LoVo (cell line): ENCODE measurements at places on chromosomes 3 and 15.
A peak's percentile ranks its signal among the peaks of the same experiment; 100 is the strongest.

- peak; percentile 64 for DNase-seq
Observed at GRCh38 chr3:187740421-187741399, 4.6 kb downstream of the BCL6 start.

DNA sequence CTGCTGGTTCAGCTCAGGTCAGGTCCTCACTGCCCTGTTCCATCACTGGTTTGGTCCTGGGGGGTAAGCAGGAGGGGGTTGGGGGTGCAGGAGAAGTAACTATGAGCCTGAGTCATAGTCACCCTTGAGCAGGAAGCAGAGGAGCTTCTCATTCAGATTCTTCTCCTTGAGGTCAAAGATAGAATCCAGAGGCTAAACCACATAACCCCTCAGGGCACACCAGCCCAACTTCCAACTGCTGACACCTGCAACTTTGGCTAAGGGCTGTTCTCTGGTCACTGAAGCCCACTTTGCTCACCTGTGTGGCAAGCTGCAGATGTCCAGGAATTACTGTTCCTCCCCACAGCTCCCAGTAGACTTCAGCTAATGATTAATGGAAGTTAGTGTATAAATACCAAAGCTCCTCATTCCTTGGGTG, 48.8 kb upstream of the LRRFIP2 start:
- peak; percentile 34 for DNase-seq

- DNase-seq = no peak
Observed at GRCh38 chr15:75349851-75350588, 3.2 kb downstream of the NEIL1 start.

DNA sequence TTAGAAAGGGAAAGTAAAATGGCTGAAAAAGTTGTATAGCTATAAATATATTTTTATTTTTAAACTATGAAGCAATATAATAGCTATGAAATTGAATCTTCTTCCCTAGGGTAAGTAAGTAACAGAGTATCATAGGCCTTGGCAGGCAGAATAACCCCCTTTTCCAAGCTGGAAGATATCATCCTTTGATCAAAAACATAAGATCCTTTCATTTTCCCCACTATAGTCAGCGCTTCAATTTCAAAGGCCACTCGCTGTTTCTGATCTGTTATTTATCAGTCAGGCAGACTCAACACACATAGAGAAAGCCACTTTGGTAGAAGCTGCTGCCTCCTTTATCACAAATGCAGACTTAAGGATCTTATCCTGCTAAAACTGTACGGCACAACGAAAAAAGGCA, 74.0 kb upstream of the UBE2E2 start:
- DNase-seq = no peak

- DNase-seq = no peak
Observed at GRCh38 chr15:32659340-32660155, 18.0 kb downstream of the SCG5 start.

- no peak for DNase-seq
Observed at GRCh38 chr3:113405180-113405579, 36.1 kb downstream of the CFAP44 start.

DNA sequence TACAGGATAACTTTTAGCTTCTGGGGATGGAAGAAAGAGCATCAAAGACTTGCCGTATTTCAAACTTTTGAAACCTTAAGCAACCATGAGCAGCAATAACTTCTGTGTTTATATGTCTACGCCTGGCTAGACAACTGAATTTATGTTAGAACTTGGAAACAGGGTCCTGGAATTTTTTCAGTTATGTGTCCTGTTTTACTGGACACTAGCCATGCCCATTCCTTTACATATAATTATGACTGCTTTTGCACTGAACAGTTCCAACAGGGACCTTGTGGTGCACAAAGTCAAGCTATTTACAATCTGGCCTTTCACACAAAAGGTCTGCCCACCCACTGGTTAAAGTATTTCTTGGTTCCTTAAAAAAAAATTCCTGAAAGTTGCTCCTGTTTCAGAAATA, 37.1 kb downstream of the TJP1 start:
- no peak for DNase-seq

DNA sequence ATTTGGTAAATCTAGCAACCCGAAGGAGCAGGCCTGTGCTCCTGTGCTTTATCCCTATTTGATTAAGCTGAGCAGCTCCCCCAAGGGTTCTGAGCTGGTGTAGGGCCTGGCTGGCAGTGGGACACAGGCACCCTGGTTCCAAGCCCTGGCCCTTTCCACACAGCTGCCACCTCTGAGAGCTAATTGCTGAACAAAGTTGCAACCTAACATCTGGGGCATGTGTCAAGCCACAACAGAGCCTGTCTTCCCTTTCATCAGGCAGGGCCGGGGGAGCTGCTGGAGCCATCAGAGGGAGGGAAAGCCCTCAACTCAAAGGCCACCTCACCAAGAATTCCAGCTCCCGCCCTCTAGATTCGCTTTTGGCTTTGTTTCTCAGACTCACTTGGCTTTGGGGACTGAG, 17.1 kb upstream of the MRPS22 start:
- no peak for DNase-seq

- no peak for DNase-seq
Observed at GRCh38 chr3:45906681-45907407, 20.5 kb downstream of the CCR9 start.

GRCh38 chr15:94526071-94526689, 294.8 kb downstream of the MCTP2 start:
- no peak for DNase-seq

DNA sequence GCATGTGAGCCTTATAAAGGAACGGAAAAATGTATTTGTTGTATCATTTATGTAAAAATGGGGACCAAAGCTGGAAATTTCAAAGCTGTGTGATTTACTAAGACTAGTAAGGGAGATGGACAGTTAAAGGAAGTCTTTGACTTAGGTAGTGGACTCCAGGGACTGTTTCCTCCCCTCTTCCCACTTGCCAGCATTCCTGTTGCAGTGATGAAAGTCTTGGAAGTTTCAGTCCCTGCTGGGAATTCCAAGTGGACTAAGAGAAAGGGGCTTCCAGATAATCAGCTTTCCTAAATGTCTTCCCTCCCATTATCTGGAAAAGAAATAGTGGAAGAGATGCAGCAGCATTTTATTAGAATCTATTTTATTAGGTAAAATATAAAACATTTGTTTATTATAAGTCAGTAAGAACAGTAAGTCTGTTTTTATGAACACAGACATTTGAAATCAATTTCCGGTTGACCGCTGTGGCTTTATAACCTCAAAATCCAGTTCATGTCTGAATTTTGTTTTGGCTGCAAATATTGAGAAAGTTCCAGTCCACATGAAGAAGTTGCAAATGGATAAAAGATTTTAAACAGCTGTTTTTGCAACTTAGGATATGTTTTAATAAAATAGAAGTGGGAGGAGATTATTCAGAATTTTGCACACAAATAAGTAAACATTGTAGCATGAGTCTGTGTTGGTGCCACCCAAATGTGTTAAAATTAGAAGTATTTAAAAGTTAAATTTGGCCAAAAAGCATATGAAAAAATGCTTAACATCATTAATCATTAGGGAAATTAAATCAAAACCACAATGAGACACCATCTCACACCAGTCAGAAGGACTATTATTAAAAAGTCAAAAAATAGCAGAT, 141.8 kb downstream of the IL20RB start:
- DNase-seq = no peak

DNA sequence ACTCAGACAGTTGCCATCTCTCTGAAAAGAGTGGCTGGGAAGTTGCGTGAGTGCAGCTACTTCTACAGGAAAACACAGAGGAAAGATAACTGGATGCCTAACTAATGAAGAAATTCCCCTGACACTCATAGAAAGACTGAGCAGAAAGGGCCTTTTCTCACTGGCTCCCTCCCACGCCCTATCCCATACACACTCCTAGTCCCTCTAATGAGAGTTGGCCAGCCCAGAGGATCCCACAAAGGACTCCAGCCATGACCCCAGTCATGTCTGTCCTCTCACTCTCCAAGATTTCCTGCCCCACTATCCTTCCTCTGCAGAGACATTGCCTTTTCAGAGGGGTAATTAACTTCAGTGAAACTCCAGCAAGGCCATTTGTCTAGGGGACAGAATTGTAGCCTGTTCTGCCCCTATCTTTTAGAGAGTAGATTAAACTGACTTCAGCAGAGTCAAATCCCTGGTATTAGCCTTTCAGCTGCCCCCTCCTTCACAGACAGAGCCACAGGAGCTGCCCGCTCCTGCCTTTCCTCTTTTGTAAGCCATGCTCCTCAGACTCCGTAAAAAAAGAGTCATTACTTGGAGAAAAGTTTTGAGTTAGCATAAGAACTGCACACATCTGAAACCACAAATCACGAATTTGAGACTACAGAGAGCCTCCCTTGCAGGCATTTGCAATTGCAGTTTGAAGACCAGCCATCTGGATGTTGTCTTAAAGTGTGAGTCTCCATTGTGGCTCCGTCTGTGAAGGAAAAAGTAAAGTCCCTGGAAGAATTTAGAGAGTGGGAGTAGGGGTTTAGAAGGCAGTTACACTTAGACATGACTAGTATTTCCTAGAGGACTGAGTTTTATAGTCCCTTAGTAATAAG, 129.1 kb upstream of the SEMA6D start:
- no peak for DNase-seq

GRCh38 chr3:33491721-33492120, 51.5 kb upstream of the UBP1 start:
- DNase-seq = no peak

GRCh38 chr3:194117104-194117845, 18.7 kb upstream of the HES1 start:
- DNase-seq = peak; percentile 50

GRCh38 chr3:155658671-155659261, 86.1 kb downstream of the PLCH1 start:
- no peak for DNase-seq

GRCh38 chr15:63050731-63051155, 8.2 kb downstream of the TPM1 start:
- peak; percentile 56 for DNase-seq

GRCh38 chr3:184691397-184692231, 20.2 kb downstream of the MAGEF1 start:
- DNase-seq = no peak

- DNase-seq = no peak
Observed at GRCh38 chr3:154364849-154365248, 40.6 kb upstream of the DHX36 start.

GRCh38 chr3:146178006-146178689, 17.2 kb upstream of the PLOD2 start:
- no peak for DNase-seq

- no peak for DNase-seq
Observed at GRCh38 chr15:70160803-70161565, 63.3 kb upstream of the TLE3 start.

DNA sequence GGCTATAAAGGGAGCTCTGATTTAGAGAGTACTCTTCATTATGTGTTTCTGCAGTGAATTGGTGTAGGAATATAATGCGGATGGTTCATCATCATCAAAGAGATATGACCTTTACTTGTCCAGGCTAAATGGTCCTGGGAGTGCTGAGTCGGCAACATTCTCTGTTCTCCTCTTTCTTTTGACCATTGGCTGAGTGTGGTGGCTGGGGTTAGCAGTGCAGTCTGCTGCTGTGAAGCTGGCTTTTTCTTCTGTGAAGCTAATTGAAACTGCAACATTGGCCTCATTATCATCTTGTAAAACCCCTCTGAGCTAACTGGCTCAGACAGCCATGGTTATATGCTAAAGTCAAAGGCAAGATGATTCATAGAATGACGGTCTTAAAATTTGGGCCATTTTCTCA, 83.8 kb downstream of the THRB start:
- DNase-seq = no peak

DNA sequence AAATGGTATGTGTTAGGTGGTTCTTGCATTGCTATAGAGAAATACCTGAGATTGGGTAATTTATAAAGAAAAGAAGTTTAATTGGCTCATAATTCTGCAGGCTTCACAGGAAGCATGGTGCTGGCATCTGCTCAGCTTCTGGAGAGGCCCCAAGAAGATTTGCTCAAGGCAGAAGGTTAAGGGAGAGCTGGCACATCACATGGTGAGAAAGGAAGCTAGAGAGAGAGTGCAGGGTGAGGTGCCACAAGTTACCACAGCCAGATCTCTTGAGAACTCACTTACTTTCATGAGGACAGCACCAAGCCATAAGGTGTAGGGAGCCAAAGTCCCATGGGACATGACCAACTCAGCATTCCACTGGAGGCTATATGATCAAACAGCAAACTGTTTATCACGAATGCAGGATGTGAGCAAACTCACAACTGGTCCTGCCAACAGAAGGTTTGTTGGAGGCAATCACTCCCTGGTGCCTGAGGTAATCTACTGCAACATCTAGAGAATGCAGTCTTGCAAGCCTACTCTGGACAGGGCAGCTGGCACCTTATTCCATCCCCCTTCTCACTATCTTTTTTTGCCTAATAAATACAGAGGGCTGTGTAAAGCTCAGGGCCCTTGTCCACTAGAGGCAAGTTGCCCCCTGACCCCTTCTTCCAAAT, 28.1 kb upstream of the CCR2 start:
- no peak for DNase-seq

GRCh38 chr3:149678351-149678950, 20.6 kb upstream of the WWTR1 start:
- peak; percentile 65 for DNase-seq

DNA sequence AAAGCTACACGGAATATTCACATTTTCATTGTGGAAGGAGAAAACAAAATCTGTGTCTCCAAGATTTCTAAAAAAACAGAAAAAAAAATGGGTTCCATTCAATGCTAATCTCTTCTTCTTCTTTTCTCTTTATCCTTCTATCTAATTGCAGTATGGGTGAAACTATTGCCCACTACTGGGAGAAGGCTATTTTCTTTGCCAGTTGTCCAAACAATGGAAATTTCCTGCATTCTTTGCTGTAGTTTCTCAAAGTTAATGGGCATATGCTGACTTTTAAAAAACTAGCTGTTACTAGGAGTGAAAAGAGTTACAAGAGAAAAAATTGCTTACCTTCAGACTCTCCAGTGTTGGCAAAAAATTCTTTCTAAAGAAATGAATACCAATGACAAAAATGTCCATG, 179.3 kb upstream of the ANKRD28 start:
- no peak for DNase-seq

DNA sequence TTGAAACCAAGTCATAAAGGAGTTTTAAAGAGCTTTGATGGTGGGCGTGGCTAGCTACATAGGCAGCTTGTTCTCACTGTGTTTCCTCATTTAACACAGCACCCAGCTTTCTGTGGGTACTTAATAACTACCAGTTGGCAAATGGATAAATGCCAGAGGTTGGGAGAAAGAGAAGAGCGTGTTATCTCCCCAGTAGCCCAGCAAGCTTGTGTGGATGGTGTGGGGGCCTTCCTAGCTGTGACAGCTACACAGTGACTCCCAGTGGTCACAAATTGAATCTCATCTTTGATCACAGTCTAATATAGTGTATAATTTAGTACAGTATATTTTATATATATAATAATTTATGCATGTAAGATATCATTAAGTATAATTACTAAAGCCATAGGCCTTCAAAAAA, 984.1 kb downstream of the EPHA3 start:
- DNase-seq = no peak

- DNase-seq = no peak
Observed at GRCh38 chr15:90581771-90582352, 52.1 kb downstream of the CRTC3 start.

- no peak for DNase-seq
Observed at GRCh38 chr3:117281371-117281770, 571.8 kb downstream of the TUSC7 start.

GRCh38 chr3:112813723-112814171, 32.9 kb downstream of the CD200R1L start:
- no peak for DNase-seq

GRCh38 chr3:25177041-25177440, 251.0 kb upstream of the RARB start:
- DNase-seq = no peak

- no peak for DNase-seq
Observed at GRCh38 chr3:188351648-188352047, 197.7 kb downstream of the LPP start.

GRCh38 chr3:15291589-15292541, 40.5 kb downstream of the SH3BP5 start:
- no peak for DNase-seq

- no peak for DNase-seq
Observed at GRCh38 chr3:102941786-102942185, 507.0 kb downstream of the ZPLD1 start.
